Esophagus muscularis mucosa (tissue), 4 donors: ENCODE measurements at places on chromosomes 11 and 22. TPM values are rescaled to one million over a fixed set of nuclear protein-coding genes. Genes with fewer than 3 reads are reported as not detected.
A peak's percentile ranks its signal among the peaks of the same experiment; 100 is the strongest.

The GNAZ gene
- 79.5 TPM for total RNA-seq

GRCh38 chr11:107924306-107924705 lies 3.9 kb upstream of the RAB39A start:
- H3K4me3 ChIP-seq, result no peak overlapping the region
- no peak for DNase-seq
- no peak overlapping the region for H3K27ac ChIP-seq
- no peaks in the 10 kb centered on the region for H3K36me3 ChIP-seq
- H3K27me3 ChIP-seq, result no peaks in the 10 kb centered on the region
- H3K4me1 ChIP-seq, result peaks cover 14% of the 10 kb centered on the region

- H3K27ac ChIP-seq, result no peak overlapping the region
- no peak for DNase-seq
- no peaks in the 10 kb centered on the region for H3K4me1 ChIP-seq
- no peaks in the 10 kb centered on the region for H3K27me3 ChIP-seq
Observed at GRCh38 chr22:20738394-20739089, 35.4 kb upstream of the SERPIND1 start.

The DGCR6L gene
- 41.5 TPM for total RNA-seq

GRCh38 chr11:91248199-91248807 lies 976.3 kb upstream of the FAT3 start:
- no peak overlapping the region for H3K27ac ChIP-seq
- H3K4me3 ChIP-seq, result no peak overlapping the region
- H3K27me3 ChIP-seq, result no peaks in the 10 kb centered on the region
- no peak for DNase-seq
- H3K36me3 ChIP-seq, result no peaks in the 10 kb centered on the region

- no peak overlapping the region for H3K4me3 ChIP-seq
- no peak overlapping the region for H3K27ac ChIP-seq
- no peaks in the 10 kb centered on the region for H3K27me3 ChIP-seq
- H3K36me3 ChIP-seq, result no peaks in the 10 kb centered on the region
- no peaks in the 10 kb centered on the region for H3K4me1 ChIP-seq
Observed at GRCh38 chr11:84256618-84257017, 970.5 kb upstream of the CCDC90B start.

The CNTN5 gene
- total RNA-seq, result not detected

GRCh38 chr22:49227670-49228069 lies 600.0 kb downstream of the BRD1 start:
- no peak overlapping the region for H3K4me3 ChIP-seq
- no peaks in the 10 kb centered on the region for H3K4me1 ChIP-seq
- no peak overlapping the region for H3K27ac ChIP-seq
- no peaks in the 10 kb centered on the region for H3K27me3 ChIP-seq
- no peak for DNase-seq

- H3K4me1 ChIP-seq, result no peaks in the 10 kb centered on the region
- no peak overlapping the region for H3K4me3 ChIP-seq
- no peaks in the 10 kb centered on the region for H3K36me3 ChIP-seq
- H3K27ac ChIP-seq, result no peak overlapping the region
Observed at GRCh38 chr11:21630934-21631478, 561.9 kb upstream of the ANO5 start.

DNA sequence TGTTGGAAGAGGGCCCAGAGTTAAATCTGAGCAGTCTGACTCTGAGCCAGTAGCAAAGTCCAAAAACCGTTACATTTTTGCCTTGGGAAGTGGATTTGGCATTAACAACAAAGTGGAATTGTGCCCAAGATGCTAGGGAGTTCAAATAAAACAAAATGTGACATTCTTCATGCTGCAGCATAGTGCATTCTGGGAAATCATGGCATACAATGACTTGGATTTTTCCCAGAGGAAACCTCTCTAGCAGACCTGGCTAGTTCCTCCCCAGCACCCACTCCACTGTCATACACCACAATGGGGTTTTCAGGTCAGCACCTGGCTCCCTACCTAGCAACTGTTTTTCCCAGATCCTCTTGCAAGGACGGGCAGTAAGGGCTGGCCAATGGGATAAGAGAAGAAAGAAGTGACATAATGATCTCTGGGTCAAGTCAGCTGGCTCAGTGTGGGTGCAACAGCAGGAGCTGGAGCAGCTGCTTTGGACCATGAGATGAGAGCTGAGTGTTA lies 24.8 kb upstream of the CYB5R3 start:
- peak overlapping the region; percentile 80 for H3K27ac ChIP-seq
- no peaks in the 10 kb centered on the region for H3K36me3 ChIP-seq
- H3K27me3 ChIP-seq, result no peaks in the 10 kb centered on the region

GRCh38 chr11:117319214-117319840 lies 3.3 kb upstream of the BACE1 start:
- peaks cover 22% of the 10 kb centered on the region for H3K4me1 ChIP-seq
- no peaks in the 10 kb centered on the region for H3K27me3 ChIP-seq
- no peaks in the 10 kb centered on the region for H3K36me3 ChIP-seq
- H3K4me3 ChIP-seq, result no peak overlapping the region
- DNase-seq, result no peak
- no peak overlapping the region for H3K27ac ChIP-seq

The APOL3 gene
- total RNA-seq, result 36.5 TPM

The TTC38 gene
- total RNA-seq, result 32.4 TPM

- no peak for DNase-seq
- H3K36me3 ChIP-seq, result peaks cover 26% of the 10 kb centered on the region
- no peak overlapping the region for H3K27ac ChIP-seq
- H3K4me1 ChIP-seq, result no peaks in the 10 kb centered on the region
- no peak overlapping the region for H3K4me3 ChIP-seq
Observed at GRCh38 chr22:47002692-47003091, 240.2 kb downstream of the TBC1D22A start.

- no peak overlapping the region for H3K27ac ChIP-seq
- H3K27me3 ChIP-seq, result no peaks in the 10 kb centered on the region
- H3K4me1 ChIP-seq, result peaks cover 15% of the 10 kb centered on the region
- no peak overlapping the region for H3K4me3 ChIP-seq
Observed at GRCh38 chr11:67387069-67387468, 4.7 kb upstream of the RAD9A start.

The OR8H3 gene
- not detected for total RNA-seq

- peaks cover 94% of the 10 kb centered on the region for H3K36me3 ChIP-seq
- no peak for DNase-seq
- no peak overlapping the region for H3K27ac ChIP-seq
- no peaks in the 10 kb centered on the region for H3K27me3 ChIP-seq
Observed at GRCh38 chr22:41327124-41327523, 25.8 kb downstream of the ZC3H7B start.

GRCh38 chr11:7576726-7577290 lies 63.0 kb downstream of the PPFIBP2 start:
- peak overlapping the region; percentile 32 for H3K4me3 ChIP-seq
- peak overlapping the region; percentile 80 for H3K27ac ChIP-seq
- DNase-seq, result no peak

The LRFN4 gene
- 21.9 TPM for total RNA-seq

DNA sequence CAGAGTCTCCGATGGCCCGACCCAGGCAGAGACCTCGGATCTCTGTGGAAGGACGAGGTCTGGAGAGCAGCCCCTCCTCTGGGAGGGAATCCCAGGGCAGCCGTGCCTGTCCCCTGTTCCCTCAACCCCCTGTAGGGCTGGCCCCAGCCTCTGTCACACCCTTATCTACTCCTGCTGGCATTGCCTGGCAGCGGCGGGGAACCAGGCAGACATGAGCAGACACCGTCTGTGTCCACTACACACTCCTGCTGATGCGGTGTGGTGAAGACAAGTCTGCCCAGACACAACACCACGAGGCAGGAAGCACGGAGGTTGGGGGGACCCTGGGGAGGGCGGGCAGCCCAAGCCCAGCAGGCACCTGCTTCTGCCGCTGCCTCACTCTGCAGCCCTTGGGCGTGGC lies 52.5 kb upstream of the A4GALT start:
- no peak overlapping the region for H3K4me3 ChIP-seq
- no peaks in the 10 kb centered on the region for H3K36me3 ChIP-seq
- peaks cover 2% of the 10 kb centered on the region for H3K4me1 ChIP-seq
- H3K27ac ChIP-seq, result no peak overlapping the region

DNA sequence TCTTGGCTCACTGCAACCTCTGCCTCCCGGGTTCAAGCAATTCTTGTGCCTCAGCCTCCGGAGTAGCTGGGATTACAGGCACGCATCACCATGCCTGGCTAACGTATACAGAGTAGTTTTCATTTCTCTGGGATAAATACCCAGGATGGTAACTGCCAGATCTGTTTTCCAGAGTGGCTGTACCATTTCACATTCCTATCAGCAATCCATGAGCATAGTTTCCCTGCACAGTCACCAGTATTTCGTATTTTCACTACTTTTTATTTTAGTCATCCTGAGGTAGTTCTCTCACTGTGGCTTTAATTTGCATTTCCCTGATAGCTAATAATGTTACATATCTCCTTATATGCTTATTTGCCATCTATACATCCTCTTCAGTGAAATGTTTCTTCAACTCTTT lies 11.0 kb upstream of the SCARF2 start:
- DNase-seq, result no peak
- no peak overlapping the region for H3K27ac ChIP-seq
- H3K27me3 ChIP-seq, result no peaks in the 10 kb centered on the region
- H3K36me3 ChIP-seq, result peaks cover 40% of the 10 kb centered on the region
- H3K4me3 ChIP-seq, result no peak overlapping the region

The RASD2 gene
- total RNA-seq, result 44.4 TPM

DNA sequence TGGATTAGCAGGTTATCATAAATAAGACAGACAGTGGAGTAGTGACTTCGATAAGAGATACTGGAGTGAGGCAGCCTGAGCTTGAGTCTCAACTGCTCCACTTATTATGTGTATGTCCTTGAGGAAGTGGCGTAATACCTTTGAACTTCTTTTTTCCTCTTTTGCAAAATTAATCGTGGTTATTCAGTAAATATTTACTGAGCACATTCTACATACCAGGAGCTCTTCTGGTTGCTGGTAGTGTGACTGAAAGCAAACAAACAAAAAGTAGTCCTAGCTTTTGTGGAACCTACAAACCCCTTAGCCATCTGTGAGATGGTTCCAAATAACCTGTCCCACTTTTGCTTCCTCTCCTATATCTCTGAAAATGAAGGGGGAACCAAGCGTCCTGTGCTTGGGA lies 125.6 kb upstream of the ASPHD2 start:
- no peaks in the 10 kb centered on the region for H3K4me1 ChIP-seq
- H3K36me3 ChIP-seq, result no peaks in the 10 kb centered on the region
- H3K4me3 ChIP-seq, result no peak overlapping the region
- H3K27me3 ChIP-seq, result no peaks in the 10 kb centered on the region
- no peak for DNase-seq

The MIOX gene
- not detected for total RNA-seq

GRCh38 chr11:82321206-82321605 lies 412.5 kb downstream of the FAM181B start:
- H3K4me3 ChIP-seq, result no peak overlapping the region
- H3K36me3 ChIP-seq, result no peaks in the 10 kb centered on the region
- H3K27me3 ChIP-seq, result no peaks in the 10 kb centered on the region
- no peaks in the 10 kb centered on the region for H3K4me1 ChIP-seq
- DNase-seq, result no peak

DNA sequence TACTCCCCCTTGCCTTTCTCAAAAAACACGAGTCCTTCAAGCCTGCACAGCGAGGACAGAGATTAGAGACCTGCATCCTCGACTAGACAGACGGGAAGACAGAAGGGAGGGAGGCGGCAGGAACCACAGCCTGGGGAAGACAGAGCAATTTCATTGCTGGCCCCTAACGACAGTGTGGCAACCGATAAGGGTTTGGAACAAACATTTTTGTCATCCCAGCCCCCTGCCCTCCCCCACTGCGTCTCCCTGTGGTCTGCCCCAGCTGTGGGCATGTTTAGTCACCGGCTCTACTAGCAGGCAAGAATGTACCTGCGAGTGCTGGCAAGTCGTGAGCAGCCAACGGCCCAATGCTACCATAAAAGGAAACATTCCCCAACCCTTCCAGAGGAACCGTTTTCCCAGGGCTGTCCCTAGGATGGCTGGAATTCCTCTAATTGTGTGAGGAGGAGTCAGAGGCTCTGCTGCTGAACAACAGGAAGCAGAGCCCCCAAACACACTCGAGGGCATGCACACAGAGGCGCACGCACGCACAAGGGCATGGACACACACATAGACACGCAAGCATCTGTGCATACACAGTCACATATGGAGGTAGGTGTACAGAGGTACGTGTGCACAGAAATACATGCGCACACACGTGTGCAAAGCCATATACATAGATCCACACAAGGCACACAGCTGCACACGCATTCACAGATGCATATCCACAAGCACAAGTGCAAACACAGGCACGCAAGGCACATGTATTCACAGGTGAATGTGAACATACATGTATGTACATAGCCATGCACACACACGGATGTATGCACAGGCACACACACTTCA lies 58.3 kb downstream of the MYH9 start:
- H3K4me1 ChIP-seq, result peaks cover 100% of the 10 kb centered on the region
- no peaks in the 10 kb centered on the region for H3K27me3 ChIP-seq
- H3K4me3 ChIP-seq, result peak overlapping the region; percentile 20

- peaks cover 27% of the 10 kb centered on the region for H3K4me1 ChIP-seq
- no peaks in the 10 kb centered on the region for H3K36me3 ChIP-seq
- H3K4me3 ChIP-seq, result peak overlapping the region; percentile 85
Observed at GRCh38 chr11:10302744-10303557, 1.9 kb upstream of the ADM start.

The ALDH3B1 gene
- 17.2 TPM for total RNA-seq

GRCh38 chr11:62127426-62127825 lies 3.6 kb downstream of the INCENP start:
- DNase-seq, result no peak
- H3K36me3 ChIP-seq, result peaks cover 45% of the 10 kb centered on the region
- no peak overlapping the region for H3K4me3 ChIP-seq
- no peaks in the 10 kb centered on the region for H3K27me3 ChIP-seq
- H3K4me1 ChIP-seq, result peaks cover 19% of the 10 kb centered on the region

The SLN gene
- not detected for total RNA-seq

- peaks cover 9% of the 10 kb centered on the region for H3K36me3 ChIP-seq
- H3K4me1 ChIP-seq, result no peaks in the 10 kb centered on the region
- H3K4me3 ChIP-seq, result no peak overlapping the region
- no peak overlapping the region for H3K27ac ChIP-seq
Observed at GRCh38 chr11:1889224-1889930, 2.3 kb downstream of the PRR33 start.

- DNase-seq, result no peak
- H3K27me3 ChIP-seq, result no peaks in the 10 kb centered on the region
- H3K36me3 ChIP-seq, result peaks cover 48% of the 10 kb centered on the region
- H3K4me1 ChIP-seq, result peaks cover 37% of the 10 kb centered on the region
Observed at GRCh38 chr22:40953471-40953870, 2.3 kb downstream of the RBX1 start.

The LMNTD2 gene
- total RNA-seq, result 0.52 TPM

DNA sequence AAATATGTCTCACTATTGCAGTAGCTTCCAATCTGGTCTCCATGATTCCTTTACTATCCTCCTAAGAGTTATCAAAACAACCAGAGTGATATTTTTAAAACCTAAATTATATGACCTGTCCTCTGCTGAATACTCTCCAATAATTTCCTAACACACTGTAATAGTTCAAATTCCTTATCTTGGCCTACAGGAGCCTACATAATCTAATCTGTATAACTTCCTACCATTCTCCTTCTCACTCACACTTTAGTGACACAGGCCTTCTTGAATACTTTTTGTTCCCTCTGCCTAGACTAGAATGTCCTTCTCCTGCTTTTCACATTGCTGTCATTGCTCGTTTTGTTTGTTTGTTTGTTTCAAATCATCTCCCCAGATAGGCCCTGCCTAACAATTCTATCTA lies 9.4 kb downstream of the FHIP1B start:
- H3K4me1 ChIP-seq, result peaks cover 18% of the 10 kb centered on the region
- no peak for DNase-seq
- peaks cover 34% of the 10 kb centered on the region for H3K36me3 ChIP-seq
- H3K27me3 ChIP-seq, result no peaks in the 10 kb centered on the region
- no peak overlapping the region for H3K27ac ChIP-seq

The KRTAP5-10 gene
- not detected for total RNA-seq
